GM12864 (cell line): ENCODE measurements at places on chromosomes 2 and 18.

DNA sequence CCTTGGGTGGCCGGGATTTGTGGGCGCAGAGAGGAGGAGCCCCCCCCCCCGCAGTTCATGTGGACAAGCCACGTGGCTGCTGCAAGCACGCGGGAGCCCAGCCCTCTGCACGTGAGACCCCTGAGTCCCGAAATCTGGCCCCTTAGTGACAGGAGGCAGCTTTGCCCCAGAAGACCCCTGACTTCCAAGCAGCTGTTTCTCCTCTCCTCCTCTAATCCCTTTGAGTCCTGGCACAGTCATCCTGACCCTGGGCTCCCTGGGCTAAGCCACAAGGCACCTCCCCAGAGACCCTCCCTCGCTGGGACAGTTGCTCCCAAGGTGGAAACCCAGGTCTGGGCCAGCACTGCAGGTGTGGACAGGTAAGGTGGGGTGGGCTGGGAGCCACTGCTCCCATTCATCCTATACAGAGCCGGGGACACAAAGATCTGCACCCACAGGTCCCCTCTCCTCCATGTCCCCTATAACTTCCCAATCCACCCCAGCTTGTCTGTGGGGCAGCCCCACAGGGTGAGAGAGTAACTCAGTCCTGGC is 923 bp downstream of the TEKT4 start:
- no peak for DNase-seq

DNA sequence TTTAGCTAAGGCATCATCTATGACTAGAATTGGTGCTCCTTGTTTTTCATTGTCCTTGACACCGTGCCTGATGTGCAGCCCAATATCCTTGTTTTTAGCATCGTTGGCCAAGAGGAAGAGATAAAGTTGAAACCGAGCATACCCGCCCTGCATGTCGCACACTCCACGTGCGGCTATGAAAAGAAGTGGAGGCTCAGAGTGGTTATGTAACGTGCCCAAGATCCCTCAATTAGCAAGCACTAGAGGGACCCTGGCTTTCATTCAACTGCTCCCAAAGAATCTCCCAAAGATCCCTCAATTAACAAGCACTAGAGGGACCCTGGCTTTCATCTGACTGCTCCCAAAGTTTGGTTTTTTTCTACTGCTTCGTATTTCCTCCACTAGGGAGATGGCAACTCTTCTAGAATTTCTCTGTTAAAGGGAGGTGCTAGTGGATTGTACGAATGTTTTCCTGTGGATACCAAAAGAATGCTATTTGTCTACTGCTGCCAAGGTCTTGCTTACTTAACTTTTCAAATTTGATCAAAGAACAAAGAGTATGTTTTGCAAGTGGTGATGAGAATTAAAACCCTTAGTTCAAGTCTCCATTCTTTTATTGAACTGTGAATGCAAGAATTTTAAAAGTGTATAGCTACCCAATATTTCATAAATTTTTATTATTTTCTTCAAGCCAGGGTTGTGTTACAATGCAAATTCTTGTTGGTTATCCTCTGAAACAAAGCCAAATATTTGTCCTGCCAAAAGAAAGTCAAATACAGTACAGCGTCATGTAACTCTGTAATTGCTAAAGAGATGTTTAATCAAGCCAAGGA is 92.1 kb downstream of the AOX1 start:
- DNase-seq: no peak

- DNase-seq: no peak
These were observed 615 bp downstream of the GORASP2 start for GRCh38 chr2:170929686-170930050.

DNA sequence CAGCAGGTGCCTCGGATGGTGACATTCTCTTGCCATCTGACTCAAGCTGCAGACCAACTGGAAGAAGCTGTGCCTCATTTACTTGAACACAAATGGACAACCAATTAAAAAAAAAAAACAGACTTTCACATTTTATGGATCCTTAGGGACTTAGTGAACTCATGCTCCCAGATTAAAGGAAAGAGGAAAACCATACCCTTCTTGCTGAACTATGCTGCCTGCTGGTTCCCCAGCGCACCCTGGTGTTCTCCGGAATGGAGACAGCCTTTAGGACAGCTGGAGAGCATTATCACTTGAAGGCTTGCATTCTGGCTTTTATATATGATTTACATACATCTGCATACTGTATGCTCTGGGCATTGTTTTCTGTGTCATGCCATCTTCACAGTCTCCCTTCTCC is 370.7 kb downstream of the SLC4A3 start:
- DNase-seq: no peak

GRCh38 chr2:10882568-10882967 is 29.2 kb upstream of the KCNF1 start:
- no peak for DNase-seq

DNA sequence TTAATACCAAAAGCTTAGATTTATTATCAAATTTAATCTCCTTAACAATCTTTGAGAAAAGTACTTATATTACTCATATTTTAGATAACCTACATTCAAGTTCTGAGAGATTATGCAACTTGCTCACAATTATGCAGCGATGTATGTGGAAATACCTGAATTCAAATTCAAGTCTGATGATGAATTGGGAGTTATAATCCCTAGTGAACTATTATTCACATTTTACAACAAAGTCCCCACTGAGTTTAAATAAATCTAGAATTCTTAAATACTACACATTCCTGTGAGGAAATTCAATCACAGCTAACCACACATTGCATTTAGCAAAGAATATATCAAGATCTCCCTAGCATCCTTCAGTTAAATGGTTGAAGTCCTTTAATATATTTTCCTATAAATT is 278.4 kb downstream of the NOL4 start:
- no peak for DNase-seq

GRCh38 chr2:11898576-11898975 is 152.1 kb downstream of the LPIN1 start:
- no peak for DNase-seq
